Mucosa of descending colon (tissue), 3 donors: ENCODE measurements at places on chromosomes 4 and X. TPM values are rescaled to one million over a fixed set of nuclear protein-coding genes. Genes with fewer than 3 reads are reported as not detected.

TMEM154 gene
- 1.8 TPM for total RNA-seq

GABRG1 gene
- 0.03 TPM for total RNA-seq

FAM193A gene
- 26.7 TPM for total RNA-seq

STK32B gene
- 1.1 TPM for total RNA-seq

SMIM10L2A gene
- total RNA-seq: 0.58 TPM

TRIML2 gene
- not detected for total RNA-seq

GAB1 gene
- 84.0 TPM for total RNA-seq

OPN1LW gene
- not detected for total RNA-seq

CYSLTR1 gene
- 1.6 TPM for total RNA-seq

MTNR1A gene
- 1.4 TPM for total RNA-seq

ZDHHC15 gene
- 0.48 TPM for total RNA-seq

APELA gene
- total RNA-seq: not detected

ADGRG2 gene
- 0.39 TPM for total RNA-seq

TLR2 gene
- 7.7 TPM for total RNA-seq

SPATA4 gene
- total RNA-seq: not detected

FANCB gene
- 2.9 TPM for total RNA-seq

NDST3 gene
- total RNA-seq: 0.09 TPM

FRMPD3 gene
- not detected for total RNA-seq

SERTM2 gene
- total RNA-seq: 0.66 TPM

KIT gene
- total RNA-seq: 16.8 TPM

EPGN gene
- not detected for total RNA-seq

LRAT gene
- 0.17 TPM for total RNA-seq

IL3RA gene
- 8.5 TPM for total RNA-seq

GPC3 gene
- total RNA-seq: 2.8 TPM

FGF2 gene
- 1.3 TPM for total RNA-seq

ANK2 gene
- total RNA-seq: 7.6 TPM

CUL4B gene
- total RNA-seq: 27.4 TPM

MAGEE2 gene
- total RNA-seq: 0.12 TPM

NAP1L5 gene
- total RNA-seq: 1.1 TPM

TRIM60 gene
- total RNA-seq: not detected

MAGEC3 gene
- total RNA-seq: not detected

SPANXB1 gene
- total RNA-seq: not detected

MAOB gene
- total RNA-seq: 4.3 TPM

GBA3 gene
- total RNA-seq: 4.0 TPM

FAT1 gene
- total RNA-seq: 337 TPM

PRDM8 gene
- 0.41 TPM for total RNA-seq

MTMR8 gene
- total RNA-seq: 7.0 TPM

DRP2 gene
- 0.70 TPM for total RNA-seq

TMEM33 gene
- 46.0 TPM for total RNA-seq

LINC00632 gene
- total RNA-seq: 172 TPM
